Activated T-cell treated with anti-CD3 and anti-CD28 coated beads, Interleukin-2, amount 50 U/mL, for 1 hour (primary cell): ENCODE measurements at places on chromosomes 7 and 10.

DNA sequence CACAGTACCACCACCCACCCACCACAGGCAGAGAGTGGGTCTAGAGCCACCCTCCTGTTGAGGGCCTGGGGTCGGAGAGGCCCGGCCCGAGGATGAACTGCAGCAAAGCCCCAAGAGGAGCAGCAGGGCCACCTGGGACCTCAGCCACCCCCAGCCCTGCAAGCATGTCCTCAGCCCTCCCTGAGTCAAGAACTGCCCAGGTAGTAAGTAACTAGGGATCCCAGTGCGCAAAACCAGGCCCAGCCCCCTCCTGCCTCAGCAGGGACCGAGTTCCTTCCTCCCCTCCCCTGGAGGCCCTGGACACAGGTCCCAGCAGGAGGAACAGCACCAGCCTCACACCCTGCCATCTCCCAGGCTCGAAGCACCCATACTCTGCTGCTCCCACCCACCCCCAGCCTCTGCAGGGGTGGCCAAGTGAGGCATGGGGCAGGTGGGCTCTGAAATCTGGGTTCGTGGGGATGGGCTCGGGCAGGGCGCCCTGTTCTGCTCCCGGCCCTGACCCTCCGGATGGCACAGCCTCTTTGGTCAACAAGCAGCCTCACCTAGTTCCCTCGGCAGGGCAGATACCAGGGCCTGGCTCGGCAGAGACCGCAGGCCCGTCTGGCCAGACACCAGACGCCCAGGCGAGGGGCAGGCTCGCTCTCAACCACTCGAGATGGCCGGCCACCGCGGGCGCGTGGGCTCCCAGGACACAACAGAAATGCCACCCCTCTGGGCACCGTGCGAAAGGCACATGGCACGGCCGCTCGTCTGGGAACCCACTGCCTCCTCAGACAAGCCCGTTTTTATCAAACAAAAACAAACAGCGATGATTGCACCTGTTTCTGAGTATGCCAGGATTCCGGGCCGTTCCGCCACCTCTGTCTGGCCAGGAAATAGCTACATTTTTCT lies 15.2 kb downstream of the PDGFA start:
- no peak for DNase-seq

DNA sequence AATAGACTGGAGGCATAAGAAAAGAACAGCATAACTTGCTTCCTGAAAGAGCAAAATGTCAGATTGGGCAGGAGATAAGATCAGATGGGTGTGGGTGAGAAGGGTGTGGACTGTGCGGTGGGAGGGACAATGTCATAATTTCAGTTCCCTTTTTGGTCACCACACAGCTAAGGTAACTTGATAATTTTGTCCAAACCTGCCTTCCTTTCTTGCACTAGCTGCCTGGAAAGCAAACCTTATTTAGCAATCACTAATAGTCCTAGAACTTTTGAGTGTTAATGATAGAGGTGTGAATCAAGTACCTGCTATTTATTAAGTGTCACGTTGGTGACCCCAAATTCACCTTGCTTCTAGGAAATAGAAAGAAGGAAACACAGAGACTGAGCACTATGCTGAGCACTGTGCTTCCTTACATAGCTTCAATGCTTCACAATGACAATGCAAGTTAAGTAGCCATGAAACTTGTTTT lies 72.4 kb upstream of the SP4 start:
- DNase-seq, result no peak

- DNase-seq, result peak; percentile 87
Observed at GRCh38 chr10:91163269-91163868, 57.1 kb upstream of the PCGF5 start.

DNA sequence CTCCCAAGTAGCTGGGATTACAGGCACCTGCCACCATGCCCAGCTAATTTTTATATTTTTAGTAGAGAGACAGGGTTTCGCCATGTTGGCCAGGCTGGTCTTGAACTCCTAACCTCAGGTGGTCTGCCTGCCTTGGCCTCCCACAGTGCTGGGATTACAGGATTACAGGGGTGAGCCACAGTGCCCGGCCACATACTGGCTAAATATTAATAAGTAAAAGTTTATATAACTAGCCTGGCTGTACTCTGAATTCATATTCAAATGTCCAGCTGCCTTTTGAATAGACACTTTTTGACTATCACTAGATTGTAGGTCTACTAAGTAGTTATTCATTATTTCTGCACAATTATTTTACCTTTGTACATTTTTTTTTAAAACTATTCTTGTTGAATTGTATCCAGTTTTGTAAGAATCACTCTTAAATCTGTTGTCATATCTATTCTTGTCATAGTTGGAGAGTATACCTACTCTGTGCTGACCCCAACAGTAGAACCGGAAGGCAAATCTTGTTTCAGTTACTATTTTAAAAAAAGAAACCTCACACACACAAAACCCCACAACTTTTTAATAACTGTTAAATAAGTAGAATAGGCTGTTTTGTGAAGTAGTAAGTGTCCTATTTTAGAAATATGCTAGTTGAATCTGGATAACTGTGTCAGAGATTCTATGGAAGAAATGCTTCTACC lies 29.6 kb downstream of the MINPP1 start:
- no peak for DNase-seq

- no peak for DNase-seq
Observed at GRCh38 chr7:127726476-127726875, 74.5 kb downstream of the SND1 start.

- no peak for DNase-seq
Observed at GRCh38 chr10:44873160-44873559, 38.0 kb upstream of the TMEM72 start.
